Kidney capillary endothelial cell (primary cell): ENCODE measurements at places on chromosomes 1 and 21.

GRCh38 chr1:117077267-117077666 is 17.1 kb downstream of the TTF2 start:
- DNase-seq: peak; percentile 96

- no peak for DNase-seq
Observed at GRCh38 chr1:942411-942821, 16.6 kb downstream of the NOC2L start.

DNA sequence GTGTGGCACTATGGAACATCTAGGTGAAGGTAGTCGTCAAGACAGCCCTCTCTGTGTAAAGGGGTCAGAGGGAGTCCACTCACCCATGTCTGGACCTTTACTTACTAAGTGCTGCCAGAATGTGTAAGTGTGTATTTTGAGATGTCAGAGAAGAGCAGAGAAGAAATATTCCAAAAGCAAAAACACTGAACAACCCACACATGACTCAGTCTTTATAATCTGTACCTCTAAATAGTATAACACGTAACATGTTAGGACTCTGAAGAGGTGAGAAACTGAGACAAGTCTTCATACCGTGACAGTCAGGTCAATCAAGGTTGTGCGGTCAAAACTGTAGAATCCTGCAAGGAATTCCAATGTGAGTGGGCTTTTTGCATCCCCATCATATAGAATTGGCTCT is 555.2 kb downstream of the LMO4 start:
- no peak for DNase-seq

DNA sequence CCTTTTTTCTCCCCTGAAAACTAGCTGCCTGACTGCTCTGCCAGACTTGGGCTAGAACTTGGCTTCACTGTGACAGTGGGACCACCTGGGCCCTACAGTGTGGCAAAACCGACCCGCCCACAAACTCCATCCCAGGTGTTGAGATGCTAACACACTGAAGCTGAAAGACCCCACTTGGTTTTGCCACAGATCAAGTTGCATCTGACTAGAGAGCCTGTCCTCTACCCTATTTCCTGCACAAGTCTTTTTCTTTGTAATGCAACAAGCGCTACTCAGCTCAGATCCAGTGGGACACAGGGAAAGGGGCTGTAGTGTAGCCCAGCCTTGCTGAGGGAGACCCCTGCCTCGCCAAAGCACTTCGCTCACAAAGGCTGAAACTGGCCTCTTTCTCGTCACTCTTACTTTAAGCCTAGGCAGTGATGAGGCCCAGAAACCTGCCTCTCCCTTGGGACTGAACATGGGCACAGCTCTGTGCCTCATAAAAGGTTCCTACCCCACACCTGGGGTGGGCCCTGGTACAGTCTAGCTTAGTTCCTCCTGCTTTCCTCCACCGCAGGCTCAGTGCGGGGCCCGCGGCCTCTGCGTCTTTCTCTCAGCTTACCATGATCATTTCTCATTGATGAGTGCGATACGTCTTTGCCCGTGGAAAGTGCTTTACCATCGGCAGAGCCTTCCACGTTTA is 9.7 kb downstream of the ALPL start:
- DNase-seq: no peak

- DNase-seq: peak; percentile 58
Observed at GRCh38 chr1:70436622-70437251, 25.7 kb downstream of the CTH start.

- no peak for DNase-seq
Observed at GRCh38 chr1:80531182-80531581, 1269.6 kb upstream of the ADGRL2 start.

DNA sequence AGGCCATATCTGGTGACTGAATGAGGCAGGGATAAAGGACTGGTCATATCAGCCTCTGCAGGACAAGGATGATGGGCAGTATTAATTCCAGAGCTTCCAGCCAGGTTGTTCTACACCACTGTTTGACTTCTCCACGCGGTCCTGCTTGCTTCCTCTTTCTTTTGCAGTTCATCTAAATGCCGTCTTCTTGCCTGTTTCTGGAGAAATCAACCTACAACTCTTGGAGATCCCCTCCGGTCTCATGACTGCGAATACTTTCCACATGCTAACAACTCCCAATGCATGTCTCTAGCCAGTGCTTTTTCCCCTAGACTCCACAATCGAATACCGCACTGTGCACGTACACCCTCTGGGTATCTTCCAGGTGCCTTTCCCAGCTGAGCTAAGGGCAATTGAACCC is 14.1 kb upstream of the TIAM1 start:
- DNase-seq: no peak

GRCh38 chr1:15020943-15021745 is 132.4 kb upstream of the TMEM51 start:
- no peak for DNase-seq

GRCh38 chr1:43386676-43387075 is 2.9 kb downstream of the MED8 start:
- DNase-seq: no peak

- no peak for DNase-seq
Observed at GRCh38 chr1:229319487-229319886, 23.4 kb downstream of the CCSAP start.

- DNase-seq: no peak
Observed at GRCh38 chr1:68327414-68327813, 95.1 kb upstream of the WLS start.

GRCh38 chr1:180863158-180863775 is 49.4 kb upstream of the KIAA1614 start:
- DNase-seq: peak; percentile 66

DNA sequence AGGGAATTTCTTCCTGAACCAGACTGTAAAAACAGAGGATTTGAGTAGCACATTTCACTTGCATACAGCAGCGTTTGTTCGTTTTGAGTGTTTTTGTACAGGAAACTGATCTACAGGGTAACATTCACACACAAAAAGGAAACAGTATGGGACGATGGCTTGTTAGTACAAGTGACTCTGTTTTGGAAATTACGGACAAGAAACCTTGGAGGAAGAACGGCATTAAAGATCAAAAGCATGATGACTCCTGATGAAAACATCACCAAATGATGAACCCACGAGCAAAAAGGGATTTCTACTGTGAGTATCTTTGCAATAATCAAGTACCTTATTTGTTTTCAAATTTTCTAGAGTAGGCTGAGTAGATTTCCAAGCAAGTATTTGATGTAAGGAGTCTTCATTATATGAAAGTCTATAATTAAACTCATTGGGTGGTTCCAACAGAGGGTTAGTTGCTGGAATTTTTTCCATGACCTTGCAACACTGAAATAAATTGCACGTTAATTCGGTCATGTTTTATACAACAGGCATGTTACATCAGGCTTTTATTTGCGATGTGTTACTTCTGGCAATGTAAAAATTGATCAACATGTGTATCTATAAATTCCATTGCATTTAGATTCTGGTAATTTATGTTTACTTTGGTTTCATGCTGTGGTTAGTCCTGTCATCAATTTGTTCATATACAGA is 76.7 kb upstream of the KCNK2 start:
- DNase-seq: no peak

GRCh38 chr1:211260141-211261107 is 1.3 kb downstream of the RCOR3 start:
- DNase-seq: peak; percentile 50

DNA sequence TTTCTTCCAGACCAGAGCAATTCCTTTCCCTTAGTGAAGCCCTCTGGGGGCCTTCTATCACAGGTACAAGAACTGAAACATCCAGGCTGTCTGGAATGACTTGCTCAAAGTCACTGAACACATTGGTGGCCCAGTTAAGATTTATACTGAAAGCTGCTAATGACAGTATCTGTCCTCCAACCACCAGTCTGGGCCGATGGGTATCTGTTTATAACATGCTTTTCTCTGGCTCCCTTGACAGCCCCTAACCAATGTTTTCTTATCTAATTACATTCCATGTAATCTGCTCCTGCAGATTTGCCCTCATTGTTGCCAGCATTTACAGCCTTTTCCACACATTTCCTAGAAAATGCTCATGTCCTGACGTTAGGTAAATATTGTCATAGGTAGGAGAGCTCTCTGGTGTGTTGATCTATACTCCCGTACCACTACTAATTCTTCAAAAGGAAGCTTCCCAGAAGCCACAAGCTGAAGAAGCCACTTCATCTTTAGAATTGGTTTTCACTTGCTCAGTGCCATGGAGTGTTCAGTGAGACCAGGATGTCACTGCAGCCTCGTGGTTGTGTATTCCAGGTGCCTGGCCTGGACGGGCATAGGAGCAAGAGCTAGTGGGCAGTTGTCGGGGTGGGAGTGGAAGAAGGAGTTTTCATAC is 163.9 kb downstream of the TSEN15 start:
- DNase-seq: no peak

- DNase-seq: no peak
Observed at GRCh38 chr1:176174108-176174507, 33.0 kb downstream of the COP1 start.

- no peak for DNase-seq
Observed at GRCh38 chr1:229751610-229752009, 125.6 kb downstream of the URB2 start.

DNA sequence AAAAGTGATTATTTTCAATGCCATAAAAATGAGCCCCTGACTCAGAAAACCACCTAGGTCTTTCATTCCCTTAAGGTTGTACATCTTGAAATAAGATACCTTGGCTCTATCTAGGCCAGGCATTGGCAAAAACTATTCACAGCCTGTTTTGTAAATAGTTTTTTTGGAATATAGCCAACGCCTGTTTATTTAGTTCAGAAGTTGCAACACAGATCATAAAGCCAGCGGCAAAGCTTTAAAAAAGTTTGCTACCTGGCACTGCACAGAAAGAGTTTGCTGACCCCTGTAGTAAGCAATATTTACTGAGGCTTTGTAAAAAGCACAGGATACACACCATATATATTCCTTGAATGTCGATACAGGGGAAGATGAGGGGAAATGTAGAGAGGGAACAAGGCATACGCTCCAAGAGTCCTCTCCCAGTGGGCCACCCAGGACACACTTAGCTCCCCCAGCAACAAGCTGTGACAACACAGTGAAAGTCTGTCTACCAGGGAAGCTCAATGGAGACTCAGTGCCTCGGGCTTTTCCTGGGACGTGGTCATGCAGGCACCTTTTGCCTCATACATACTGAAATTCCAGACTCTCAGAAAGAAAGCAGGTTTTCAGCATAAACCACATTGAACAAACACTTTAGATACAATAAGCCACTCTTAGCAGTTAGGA is 20.5 kb downstream of the TARBP1 start:
- no peak for DNase-seq

- DNase-seq: no peak
Observed at GRCh38 chr1:26142159-26142558, 16.7 kb upstream of the FAM110D start.

DNA sequence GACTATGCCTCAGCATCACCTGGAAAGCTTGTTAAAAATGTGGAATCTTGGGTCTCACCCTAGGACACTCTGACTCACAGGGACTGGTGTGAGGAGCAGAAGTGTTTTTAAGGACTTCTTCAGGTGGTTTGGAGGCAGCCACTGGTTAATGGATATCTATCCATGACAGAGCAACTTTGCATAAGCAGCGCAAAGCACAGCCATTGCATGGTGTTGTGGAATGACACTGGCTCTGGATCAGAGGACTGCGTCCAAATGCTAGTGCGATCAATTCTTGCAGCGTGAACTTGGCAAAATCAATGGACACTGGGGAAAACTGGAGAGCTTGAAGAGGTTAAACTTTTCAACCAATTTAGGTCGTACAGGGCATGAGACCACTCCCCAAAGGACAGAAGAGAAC is 116.8 kb upstream of the FAM78B start:
- no peak for DNase-seq

- no peak for DNase-seq
Observed at GRCh38 chr1:231241750-231242149, 738 bp downstream of the GNPAT start.

DNA sequence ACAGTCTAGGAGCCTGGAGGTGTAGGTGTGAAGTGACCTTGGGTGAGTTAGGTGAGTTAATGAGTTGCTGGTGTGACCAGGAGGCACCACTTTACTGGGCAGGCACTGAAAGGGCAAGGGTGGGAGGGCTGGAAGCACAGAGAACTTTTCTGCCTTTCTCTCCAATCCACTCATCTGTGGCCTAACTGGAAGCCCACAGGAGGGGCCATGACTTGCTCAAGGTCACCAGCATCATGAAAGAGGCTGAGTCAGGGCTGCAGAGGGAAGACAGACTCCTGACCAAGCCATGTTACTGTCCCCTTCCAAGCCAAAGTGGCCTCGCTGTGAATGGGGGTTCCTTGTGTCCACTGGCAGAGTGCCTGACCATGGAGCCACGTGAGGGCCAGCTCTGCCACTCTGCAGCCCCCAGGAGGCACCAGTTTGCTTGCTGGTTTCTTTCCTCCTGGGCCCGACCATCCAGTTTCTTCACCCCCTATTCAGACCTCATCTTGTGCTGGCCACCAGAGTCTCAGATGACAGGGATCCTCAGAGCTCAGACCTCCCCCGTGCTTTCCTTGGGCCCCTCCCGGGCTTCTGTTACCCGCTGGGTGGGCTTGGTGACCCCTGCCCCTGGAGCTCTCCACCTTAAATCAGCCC is 4.3 kb upstream of the BSND start:
- no peak for DNase-seq

DNA sequence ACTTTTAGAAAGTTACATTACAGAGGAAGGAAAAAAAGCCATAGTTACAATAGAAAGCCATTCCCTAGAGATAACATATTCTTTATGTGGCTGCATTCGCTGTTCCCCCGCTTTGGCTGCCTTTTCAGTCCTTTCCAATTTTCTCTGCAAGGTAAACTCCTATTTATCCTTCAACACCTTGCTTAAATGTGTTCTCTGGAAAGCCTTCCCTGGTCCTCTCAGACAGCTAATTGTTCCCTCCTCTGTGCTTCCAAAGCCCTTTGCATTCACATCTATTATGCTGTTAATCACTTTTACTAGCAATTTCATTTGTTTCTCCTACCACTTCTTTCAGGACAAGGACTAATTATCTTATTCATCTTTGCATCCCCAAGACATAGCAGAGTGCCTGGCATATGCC is 1.6 kb downstream of the PHC2 start:
- no peak for DNase-seq

GRCh38 chr1:15918962-15919715 is 56.8 kb downstream of the ZBTB17 start:
- no peak for DNase-seq
